MCF 10A (cell line): ENCODE measurements at places on chromosomes 13 and 19. TPM values are rescaled to one million over a fixed set of nuclear protein-coding genes. Genes with fewer than 3 reads are reported as not detected.

DNA sequence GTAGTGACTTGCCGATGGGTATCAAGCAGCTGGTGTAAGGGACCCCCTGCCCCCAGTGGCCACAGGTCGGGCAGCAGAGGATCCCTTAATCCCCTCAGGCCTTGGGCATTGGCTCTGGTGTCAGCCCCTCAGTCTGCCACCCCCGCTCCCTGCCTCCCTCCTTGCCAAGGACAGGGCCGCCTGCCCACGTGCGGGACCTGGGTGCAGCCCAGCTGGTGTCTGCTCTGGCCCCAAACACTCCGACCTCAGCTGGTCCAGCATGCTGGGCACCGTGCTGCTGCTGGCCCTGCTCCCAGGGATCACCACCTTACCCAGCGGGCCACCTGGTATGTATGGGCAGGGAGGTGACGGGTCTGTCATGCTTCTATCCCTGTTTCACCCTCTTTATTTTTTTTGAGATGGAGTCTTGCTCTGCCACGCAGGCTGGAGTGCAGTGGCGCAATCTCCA, at the start of gene TGFBR3L:
Gene TGFBR3L (plus strand): TSS at position 233 of the 448 bp plus-strand sequence.
- H3K4me3 ChIP-seq: peak within 1 kb of the TSS; percentile 68
- H3K27ac ChIP-seq: no peak within 1 kb of the TSS
- H3K4me1 ChIP-seq: peaks cover 3% of the 10 kb centered on the region
- H3K27me3 ChIP-seq: no peaks in the 10 kb centered on the region
- no peak for DNase-seq
- H3K36me3 ChIP-seq: peaks cover 27% of the 10 kb centered on the region

GRCh38 chr13:29081036-29081435, 260.9 kb downstream of the MTUS2 start:
- no peak for DNase-seq
- H3K36me3 ChIP-seq: peaks cover 7% of the 10 kb centered on the region
- no peak overlapping the region for H3K27ac ChIP-seq
- no peak overlapping the region for H3K4me3 ChIP-seq
- no peaks in the 10 kb centered on the region for H3K27me3 ChIP-seq
- H3K4me1 ChIP-seq: no peaks in the 10 kb centered on the region

- no peaks in the 10 kb centered on the region for H3K36me3 ChIP-seq
- H3K4me3 ChIP-seq: no peak overlapping the region
- no peaks in the 10 kb centered on the region for H3K4me1 ChIP-seq
- no peak for DNase-seq
Measured at GRCh38 chr13:91565296-91565695, 166.9 kb downstream of the GPC5 start.

YJU2 gene
- 28.1 and 30.1 TPM in 2 replicates for total RNA-seq

DNA sequence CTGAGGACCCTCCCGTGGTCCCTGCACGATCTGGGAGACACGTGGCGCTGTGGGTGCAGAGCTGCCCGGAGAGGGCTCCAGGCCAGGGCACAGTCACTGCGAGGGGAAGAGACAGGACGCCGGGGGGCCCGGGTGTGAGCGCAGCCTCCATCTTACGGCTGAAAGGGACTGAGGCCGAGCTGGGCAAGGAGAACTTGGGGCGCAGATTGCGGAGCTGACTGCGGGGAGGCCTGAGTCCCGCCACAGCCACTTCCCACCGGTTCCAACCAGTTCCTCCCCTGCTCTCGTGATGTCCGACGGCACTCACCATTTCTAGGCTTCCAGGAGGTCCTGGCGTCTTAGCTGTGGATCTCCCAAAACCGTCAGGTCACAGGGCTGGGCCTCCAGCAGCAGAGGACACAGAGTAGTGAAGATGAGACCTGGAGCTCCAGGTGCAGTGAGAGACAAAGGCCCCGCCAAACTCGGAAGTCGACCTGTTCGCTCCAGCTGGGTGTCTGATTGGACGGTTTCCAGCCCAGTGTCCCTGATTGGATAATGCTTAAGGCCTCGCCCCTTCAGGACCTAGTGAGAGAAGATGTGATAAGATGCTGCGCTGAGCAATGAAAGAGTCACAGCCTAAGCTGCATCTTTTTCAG, 4.8 kb upstream of the ZNF253 start:
- H3K4me1 ChIP-seq: no peaks in the 10 kb centered on the region
- H3K27ac ChIP-seq: no peak overlapping the region
- no peak for DNase-seq
- H3K36me3 ChIP-seq: no peaks in the 10 kb centered on the region

SYT3 gene
- not detected in 2 replicates for total RNA-seq

TMC4 gene
- 3.7 and 6.1 TPM in 2 replicates for total RNA-seq

GRCh38 chr13:20170921-20171320, 10.1 kb upstream of the GJA3 start:
- no peaks in the 10 kb centered on the region for H3K27me3 ChIP-seq
- H3K27ac ChIP-seq: no peak overlapping the region
- DNase-seq: no peak

- H3K36me3 ChIP-seq: peaks cover 6% of the 10 kb centered on the region
- peak overlapping the region; percentile 86 for H3K27ac ChIP-seq
- no peaks in the 10 kb centered on the region for H3K27me3 ChIP-seq
- peak overlapping the region; percentile 93 for H3K4me3 ChIP-seq
- DNase-seq: peak; percentile 45
Measured at GRCh38 chr13:41311406-41312175, 524 bp downstream of the NAA16 start.

GRCh38 chr13:89066868-89067466, 1395.8 kb downstream of the SLITRK5 start:
- peaks cover 6% of the 10 kb centered on the region for H3K4me1 ChIP-seq
- no peaks in the 10 kb centered on the region for H3K36me3 ChIP-seq
- no peaks in the 10 kb centered on the region for H3K27me3 ChIP-seq
- DNase-seq: peak; percentile 79
- H3K27ac ChIP-seq: no peak overlapping the region

GRCh38 chr19:17985037-17985818, 18.3 kb downstream of the KCNN1 start:
- H3K27ac ChIP-seq: no peak overlapping the region
- H3K36me3 ChIP-seq: no peaks in the 10 kb centered on the region
- no peak overlapping the region for H3K4me3 ChIP-seq
- DNase-seq: no peak

DNA sequence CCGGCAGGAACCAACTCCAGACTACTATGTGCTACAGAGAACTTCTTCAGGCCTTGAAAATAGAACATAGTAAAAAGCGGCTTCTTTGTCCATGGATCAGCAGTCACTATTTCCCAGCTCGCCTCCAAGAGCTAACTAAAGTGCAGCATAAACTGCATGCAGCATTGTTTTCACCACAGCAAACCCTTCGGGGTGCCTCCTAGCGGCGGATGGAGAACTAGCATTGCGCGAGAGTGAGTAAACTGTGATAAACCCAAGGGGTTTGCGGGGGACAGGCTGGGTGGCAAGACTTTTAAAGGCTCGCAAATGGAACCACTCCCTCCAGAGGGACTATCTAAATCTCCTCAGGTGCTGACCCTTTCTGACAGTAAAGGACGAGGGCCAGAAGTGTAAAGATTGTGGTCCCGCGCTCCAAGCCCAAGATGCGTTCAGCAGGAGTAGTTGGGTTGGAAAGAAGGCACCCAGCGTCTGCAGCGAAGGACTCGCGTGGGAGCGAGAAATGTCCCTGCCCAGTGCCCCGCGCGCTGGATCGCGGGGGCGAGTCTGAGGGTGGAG, 21.5 kb upstream of the SGCG start:
- DNase-seq: peak; percentile 21
- peaks cover 5% of the 10 kb centered on the region for H3K4me1 ChIP-seq
- H3K27ac ChIP-seq: no peak overlapping the region
- H3K36me3 ChIP-seq: no peaks in the 10 kb centered on the region
- H3K4me3 ChIP-seq: peak overlapping the region; percentile 71

DNA sequence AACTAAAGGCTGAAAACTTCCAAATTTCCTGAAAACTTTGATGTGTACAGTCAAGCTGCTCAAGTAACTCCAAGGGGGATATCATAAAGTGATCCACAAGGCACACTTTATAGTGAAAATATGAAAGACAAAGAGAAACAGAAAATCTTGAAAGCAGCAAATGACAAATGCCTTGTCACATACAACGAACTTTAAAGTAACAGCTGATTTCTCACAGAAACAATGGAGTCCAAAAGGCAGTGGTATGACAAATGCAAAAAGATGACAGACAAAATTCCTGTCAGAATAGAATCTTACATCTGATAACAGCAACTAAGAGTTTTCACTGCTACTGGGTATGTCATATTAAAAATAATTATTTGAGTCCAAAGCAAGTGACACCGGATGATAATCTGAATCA, 1602.3 kb upstream of the PRR20A start:
- no peaks in the 10 kb centered on the region for H3K36me3 ChIP-seq
- H3K4me1 ChIP-seq: no peaks in the 10 kb centered on the region
- H3K27me3 ChIP-seq: no peaks in the 10 kb centered on the region
- DNase-seq: no peak

ATP13A1 gene
- total RNA-seq: 63.9 and 67.2 TPM in 2 replicates
